ENCODE measurements at places on chromosomes 5 and 9.

DNA sequence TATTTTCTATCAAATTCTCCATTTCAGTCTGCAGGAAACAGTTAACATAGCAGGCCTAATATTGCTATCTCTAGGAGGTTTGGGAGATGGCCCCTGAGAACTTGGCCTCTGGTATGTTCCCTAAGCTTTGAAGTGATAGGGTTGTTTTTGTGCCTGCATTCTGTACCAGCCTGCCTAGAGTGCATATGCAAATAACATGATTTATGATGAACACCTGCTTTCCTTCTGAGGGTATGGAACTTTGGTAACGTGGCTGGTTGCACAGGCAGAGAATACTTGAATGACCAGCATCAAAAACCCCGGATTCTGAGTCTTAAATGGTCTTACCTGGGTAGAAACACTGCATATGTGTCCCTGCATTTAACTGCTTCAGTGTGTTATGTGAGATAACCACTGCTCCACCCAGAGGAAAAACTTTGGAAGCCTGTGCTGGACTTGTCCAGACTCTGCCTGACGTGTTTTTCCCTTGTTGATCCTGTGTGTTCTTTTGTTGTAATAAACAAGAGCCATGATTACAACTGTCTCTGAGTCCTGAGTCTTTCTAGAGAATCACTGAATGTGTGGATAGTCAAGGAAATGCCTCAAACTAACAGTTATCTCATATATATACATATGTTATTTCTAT, 111.3 kb upstream of the ABCA1 start:
- no peak for DNase-seq

DNA sequence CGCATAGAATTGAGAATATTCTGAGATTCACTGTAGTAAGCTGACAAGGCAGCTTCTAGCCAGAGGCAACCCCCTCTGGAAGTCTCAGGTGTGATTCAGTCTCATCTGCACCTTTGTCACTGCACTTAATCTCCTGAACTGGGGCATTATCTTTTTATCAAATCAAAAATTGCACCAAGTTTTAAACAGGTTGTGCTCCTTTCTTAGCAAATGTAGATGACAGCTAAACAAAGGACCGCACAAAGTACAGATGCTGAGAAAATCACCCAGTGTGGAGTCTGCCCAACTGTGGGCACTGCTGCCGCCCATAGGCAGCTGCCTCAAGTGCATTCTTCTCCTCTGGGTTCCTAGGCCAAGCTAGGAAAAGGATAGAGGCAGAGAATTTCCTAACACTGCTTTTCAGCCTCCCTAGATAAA, 51.1 kb downstream of the STARD4 start:
- DNase-seq = no peak

- no peak for DNase-seq
Observed at GRCh38 chr9:79988126-79988525, 416.4 kb downstream of the TLE4 start.

DNA sequence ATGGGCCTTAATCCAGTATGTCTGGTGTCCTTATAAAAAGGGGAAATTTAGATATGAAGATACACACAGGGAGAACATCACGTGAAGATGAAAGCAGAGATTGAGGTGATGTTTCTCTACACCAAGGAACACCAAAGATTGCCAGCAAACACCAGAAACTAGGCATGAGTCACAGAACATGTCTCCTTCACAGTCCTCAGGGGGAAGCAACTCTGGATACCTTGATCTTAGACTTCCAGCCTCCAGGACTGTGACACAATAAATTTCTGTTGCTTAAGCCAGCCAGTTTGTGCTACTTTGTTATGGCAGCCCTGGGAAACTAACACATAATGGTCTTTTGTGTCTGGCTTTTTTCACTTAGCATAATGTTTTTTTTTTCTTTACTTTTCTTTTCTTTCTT, 41.2 kb upstream of the STRBP start:
- no peak for DNase-seq

DNA sequence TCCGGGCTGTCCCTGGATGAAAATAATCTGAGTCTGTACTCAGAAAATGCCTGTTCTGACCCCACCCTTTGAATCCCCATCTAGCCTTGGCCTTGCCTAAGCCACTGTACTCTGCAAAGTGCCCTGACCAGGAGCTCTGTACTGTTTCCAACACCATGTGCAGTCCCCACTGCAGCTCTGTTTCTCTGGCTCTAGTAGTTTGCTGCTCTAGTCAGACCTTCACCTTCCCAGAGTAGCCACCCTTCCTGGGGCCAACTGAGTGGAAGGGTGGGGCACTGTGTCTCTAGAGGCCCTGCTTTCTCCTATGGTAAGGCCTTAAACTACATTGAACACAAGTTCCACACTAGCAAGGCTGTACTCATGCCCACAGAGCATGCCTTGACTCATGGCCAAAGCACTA, 31.9 kb downstream of the P4HA2 start:
- DNase-seq = no peak

DNA sequence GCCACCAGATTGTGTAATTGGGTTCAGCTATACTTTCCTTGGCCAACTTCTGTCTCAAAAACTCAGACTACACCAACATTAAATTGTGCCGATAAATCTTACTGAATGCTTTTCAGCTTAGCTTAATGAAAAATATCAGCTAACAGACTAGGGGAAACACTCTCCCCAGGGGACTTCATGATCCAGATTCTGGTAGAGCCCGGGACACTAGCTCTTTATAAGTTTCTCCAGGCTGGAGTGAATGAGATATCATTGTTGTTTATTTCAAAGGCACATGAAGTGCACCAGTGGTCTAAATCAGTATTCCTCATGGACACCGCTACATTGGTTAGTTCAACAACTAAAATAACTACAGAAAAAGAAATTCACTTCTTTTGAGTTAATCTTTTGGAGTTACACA, 10.5 kb upstream of the LHFPL2 start:
- no peak for DNase-seq

- no peak for DNase-seq
Observed at GRCh38 chr5:154410786-154411185, 35.0 kb upstream of the SAP30L start.

- DNase-seq = no peak
Observed at GRCh38 chr5:178201927-178202235, 2.5 kb upstream of the HNRNPAB start.

- no peak for DNase-seq
Observed at GRCh38 chr5:6674421-6674820, 38.8 kb upstream of the TENT4A start.

- DNase-seq = no peak
Observed at GRCh38 chr5:54556141-54556540, 38.6 kb downstream of the SNX18 start.

DNA sequence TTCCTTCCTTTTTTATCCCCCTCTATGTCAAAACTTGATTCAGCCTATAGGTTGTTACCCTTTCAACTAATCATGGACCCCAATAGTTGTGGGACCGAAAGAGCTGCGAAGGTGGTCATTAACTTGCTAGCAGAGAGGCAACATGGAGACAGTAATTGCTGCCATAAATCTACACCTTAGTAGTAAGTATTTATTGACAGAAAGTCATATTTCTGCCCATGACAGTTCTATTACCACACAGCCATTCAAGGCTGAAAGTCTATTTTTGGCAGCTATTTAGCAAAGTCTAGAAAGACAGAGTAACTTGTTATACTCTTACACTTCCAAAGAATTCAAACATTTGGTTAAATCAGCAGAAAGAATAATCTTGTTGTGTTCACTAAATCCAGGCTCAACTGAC, 236.2 kb downstream of the PRELID2 start:
- no peak for DNase-seq

DNA sequence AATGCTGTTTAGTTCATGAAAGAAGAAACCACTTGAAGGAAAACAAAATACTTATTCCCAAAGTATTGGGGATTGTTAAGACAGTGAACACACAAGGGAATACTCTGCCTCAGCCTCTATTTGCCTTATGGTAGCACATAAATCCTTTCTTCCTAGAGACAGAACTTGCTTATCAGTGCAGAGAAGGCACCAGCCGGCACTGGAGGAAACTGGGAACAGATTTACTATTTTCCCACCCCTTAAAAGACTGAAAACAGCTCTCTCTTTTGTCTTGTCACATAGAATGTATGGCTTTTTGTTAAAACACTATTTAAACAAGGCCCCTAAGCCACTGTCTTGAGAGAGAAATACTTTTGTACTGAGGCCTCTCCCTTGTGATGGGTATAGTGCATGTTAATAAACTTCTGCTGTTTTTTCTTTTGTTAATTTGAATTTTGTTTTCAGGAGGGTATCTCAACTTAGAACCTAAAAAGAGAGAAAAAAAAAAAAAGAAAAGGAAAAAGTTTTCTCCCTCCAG, 40.7 kb upstream of the EDIL3 start:
- DNase-seq = no peak

- no peak for DNase-seq
Observed at GRCh38 chr5:1746371-1747078, 53.1 kb downstream of the MRPL36 start.

GRCh38 chr9:125444166-125444565, 182.5 kb downstream of the GAPVD1 start:
- DNase-seq = no peak

DNA sequence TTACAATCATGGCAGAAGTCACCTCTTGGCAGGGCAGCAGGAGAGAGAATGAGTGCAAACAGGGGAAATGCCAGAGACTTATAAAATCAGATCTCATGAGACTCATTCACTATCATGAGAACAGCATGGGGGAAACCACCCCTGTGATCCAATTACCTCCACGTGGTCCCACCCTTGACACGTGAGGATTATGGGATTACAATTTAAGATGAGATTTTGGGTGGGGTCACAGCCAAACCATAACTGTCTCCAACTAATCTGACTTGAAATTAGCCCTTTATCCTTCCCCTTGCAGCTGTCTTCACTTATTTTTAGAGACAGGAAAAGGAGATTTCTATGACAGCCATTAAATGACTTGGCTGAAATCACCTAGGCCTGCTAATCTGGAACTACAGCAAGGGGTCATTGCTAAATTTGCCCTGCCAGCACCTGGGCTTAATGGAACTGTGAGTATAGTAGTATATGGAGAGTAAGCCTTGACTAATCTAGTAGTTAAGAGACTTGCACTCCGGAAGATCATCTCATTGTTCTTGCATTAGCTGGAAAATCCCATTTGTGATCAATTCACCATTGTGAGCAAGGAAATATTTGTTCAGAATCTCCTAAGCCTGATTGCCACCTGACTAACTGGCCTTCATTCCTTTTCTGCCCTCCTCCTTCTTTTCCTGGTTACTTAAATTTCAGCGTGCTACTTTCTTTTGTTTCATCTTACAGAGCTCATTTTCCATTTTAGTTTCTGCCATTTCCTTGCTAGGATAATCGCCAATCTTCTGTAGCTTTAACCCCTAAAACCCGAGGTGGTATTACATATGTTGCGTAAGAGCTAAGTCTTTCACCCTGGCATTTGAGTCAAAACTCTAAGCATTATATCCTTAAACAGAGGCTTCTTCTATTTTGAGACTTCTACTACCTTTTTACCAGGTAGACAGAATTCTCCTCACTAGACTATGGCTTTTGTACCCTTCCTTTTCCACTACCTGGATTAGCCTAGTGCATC, 65.3 kb upstream of the RUSC2 start:
- no peak for DNase-seq

All from HS-27A (cell line).